ENCODE measurements at places on chromosomes 12 and 14. TPM values are rescaled to one million over a fixed set of nuclear protein-coding genes. Genes with fewer than 3 reads are reported as not detected.

DNA sequence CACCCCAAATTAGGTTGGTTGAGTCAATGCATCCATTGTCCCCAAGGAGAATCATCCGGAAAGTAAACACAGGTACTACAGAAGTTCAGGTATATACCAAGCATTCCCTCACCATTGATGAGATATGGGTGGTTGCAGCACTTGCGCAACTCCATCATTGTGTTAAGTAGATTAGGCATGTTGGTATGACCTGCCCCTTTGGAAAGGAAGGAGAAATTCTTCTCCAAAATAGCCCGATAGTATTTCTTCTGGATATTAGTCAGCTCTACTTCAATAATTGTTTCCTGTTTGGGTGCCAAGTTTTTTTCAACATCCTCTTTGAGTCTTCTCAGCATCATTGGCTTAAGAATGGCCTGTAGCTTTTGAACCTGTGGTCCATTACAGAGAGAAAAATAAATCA, 21.3 kb upstream of the SUPT16H start:
- no peak for DNase-seq

GRCh38 chr14:73717711-73718417, 3.7 kb upstream of the PNMA1 start:
- DNase-seq: no peak

The RDH16 gene
- polyA plus RNA-seq: 0.52 TPM

DNA sequence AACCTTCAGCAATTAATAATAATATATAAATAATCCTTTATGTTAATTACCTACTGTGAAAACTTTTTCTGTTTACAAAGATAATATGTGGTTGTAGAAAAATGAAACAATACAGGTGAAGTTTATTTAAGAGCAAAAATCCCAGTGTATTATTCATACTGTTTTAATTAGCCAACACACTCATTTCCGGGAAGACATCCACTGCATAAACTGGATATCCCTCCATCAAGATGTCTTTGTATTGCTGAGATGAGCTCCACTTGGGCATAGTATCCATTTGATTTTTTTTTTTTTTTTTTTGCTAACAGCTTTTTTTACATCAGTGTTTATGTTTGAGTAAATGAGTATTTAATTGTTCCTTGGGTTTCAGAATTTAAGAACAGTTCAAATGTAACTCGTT, 13.7 kb upstream of the DERA start:
- no peak for DNase-seq

DNA sequence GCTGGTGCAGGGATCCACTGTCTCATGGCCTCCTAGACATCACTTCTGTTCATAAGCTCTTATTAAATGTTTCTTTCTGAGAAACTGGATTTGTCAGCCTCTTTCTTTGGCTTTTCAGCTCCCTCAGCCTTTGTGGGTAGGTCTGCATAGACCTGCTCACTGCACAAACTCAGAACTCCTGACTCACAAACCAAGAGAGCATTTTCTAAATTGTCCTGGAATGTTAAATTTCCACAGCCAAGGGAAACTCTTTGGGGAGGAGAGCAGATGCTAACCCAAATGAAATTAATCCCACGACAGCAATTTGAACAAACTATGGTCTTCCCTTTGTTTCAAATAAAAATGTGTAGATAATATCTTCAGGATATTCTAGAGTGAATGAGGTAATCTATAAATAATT, 19.5 kb upstream of the CERS5 start:
- DNase-seq: no peak

DNA sequence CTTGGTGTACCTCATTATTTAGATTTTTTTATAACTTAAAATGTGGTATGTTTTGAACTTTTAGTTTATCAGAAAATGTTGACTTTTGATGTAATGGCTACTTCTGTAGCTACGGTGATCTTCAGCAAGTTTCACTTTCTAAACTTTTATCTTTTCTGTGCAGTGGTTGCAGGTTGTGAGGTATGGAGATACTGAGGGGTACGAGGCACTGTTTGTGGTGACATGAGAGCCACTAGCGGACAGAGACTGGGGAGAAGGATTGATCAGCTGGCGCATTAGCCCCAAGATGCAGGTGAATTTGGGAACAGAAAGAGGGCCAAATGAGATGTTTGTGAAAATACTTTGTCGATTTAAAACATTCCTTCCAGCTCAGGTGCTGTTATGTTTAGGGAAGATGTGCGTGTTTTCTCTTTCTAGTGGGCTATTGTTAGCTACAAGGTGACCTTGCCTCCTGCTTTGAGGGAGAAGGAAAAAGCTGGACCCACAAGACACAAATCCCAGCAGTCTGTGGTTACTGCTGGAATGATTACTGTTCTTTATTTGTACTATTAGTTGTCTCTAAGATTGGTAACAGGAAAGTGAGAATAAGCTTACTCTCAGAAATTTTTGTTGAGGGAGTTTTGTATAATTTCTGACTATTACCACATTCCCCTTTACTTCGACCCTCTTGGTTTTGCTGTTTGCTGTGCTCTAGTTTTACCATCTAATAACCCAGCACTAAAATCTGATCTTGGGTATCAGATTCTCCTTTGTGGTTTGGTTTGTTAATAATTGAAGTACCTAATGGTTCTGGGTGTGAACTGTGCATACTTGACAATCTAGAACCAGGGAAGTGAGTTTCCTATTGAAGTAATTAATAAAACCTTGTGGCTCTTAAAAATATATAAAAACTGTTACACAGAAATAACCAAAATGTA, 61.7 kb downstream of the FBXO34 start:
- DNase-seq: no peak

All from left renal pelvis (tissue), 4 donors.